ENCODE measurements at places on chromosomes 1 and 21.

GRCh38 chr1:220251272-220251671, 21.0 kb downstream of the RAB3GAP2 start:
- no peak for DNase-seq

DNA sequence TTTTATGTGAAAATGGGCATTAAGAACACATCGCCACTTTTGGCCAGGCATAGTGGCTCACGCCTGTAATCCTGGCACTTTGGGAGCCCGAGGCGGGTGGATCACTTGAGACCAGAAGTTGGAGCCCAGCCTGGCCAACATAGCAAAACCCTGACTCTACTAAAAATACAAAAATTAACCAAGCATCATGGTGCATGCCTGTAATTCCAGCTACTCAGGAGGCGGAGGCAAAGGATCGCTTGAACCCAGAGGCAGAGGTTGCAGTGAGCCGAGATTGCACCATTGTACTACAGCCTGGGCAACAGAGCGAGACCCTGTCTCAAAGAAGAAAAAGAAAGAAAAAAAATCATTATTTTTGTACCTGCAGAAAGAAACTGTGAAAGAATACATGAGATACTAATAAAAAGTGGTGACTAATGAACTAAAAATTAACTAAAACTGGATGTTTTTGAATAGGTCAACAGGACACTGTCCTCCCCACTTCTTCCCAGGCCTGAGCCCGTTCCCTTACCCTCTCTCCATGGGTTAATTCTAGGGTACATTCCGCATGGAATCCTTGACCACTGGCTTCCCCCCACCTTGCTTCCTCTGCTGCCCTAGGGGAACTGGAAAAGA, 8.3 kb upstream of the TINAGL1 start:
- no peak for DNase-seq

GRCh38 chr1:193549081-193549480, 362.7 kb upstream of the B3GALT2 start:
- DNase-seq, result no peak

- DNase-seq, result no peak
Measured at GRCh38 chr1:28966617-28967016, 52.2 kb downstream of the EPB41 start.

GRCh38 chr1:31831397-31832378, 15.9 kb upstream of the SPOCD1 start:
- DNase-seq, result no peak

DNA sequence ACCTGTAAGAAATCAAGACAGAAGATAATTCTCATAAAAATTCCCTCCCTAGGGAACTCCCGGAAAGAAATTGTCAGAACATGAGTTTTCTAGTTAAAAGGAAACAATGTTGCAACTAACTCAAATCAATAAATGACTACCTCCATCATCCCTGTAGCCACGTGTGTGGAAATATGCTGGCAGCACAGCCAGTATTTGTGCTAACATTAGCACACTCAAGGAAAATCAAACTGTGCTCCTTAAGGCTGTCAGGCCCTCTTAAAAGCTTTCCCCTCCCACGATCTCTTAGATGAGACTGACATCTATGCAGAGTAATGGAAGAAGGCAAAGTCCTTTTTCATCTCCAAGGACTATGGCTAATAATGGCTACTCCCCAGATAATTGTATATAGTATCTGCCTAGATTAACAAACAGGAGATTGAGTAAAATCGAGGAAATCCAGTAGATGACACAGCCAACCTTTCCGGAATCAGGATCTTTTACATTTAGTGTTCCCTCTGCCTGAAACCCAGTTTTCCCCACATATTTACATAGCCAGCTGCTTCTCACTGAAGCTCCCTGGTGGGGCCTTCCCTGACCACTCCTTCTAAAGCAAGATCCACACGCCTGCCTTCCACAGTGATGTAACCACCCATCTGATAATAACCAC, 50.9 kb upstream of the NR5A2 start:
- DNase-seq, result no peak

DNA sequence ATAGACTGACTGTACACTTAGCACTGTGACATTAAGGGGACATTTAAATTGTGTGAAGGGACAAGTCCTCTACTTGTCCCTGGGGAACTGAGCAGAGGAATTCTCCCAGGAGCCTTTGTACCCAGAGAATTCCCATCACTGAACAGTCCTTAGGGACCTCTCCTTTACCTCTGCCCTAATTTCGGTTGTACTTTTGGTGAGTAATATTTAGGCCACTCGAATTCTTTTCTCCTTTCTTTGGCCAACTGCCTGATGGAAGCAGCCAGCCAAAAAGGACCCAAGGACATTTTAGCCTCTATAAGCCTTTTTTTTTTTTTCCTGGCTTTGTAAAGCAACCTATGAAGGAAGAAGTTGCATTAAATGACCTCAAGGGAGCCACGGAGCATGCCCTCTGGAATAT, 71.5 kb downstream of the NR5A2 start:
- DNase-seq, result no peak

DNA sequence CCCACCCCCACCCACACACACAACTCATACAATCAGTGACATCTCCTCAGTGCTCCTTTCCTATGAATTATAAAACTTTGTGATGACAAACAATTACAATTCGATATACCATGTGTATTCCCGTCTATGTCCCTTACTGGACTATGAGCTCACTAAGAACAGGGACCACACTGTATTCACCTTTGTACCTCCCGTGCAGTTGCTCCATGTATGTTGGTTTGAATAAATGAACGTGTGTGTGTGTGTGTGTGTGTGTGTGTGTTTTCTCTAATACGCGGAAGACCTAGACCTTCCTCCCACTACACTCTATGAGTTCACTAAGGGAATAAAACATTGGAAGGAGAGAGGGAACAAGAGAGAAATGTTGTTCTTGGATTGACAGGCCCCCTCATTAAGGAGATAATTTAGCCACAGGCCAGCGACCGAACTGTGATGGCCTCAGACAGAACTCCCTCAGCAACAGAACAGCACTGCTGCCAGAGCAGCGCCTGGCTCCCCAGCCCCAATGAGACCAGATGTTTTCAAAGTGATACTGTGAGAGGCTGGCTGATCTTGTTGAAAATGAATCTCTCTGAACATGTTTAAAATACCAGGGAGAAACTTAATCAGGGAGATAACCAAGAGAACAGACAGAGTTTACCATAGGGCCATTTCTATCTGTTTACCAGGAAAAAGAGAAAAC, 21.7 kb downstream of the BCAR3 start:
- DNase-seq, result no peak

- no peak for DNase-seq
Measured at GRCh38 chr1:219391297-219391696, 217.6 kb downstream of the LYPLAL1 start.

DNA sequence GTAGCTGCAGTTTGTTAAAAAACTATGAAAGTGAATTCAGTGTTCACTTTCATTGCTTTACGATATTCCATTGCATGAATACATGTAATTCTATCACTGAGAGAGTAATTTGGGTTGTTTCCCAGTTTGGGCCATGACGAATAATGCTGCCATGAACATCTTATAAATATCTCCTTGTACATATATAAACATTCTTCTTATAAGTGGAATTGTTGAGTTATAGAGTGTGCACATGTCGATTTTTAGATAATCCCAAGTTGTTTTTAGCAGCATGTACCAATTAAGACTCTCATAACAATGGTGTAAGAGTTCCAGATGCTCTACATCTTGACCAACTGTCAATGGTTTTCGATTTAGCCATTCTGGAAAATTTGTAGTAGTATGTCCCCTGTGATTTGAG, 40.9 kb downstream of the ALG6 start:
- DNase-seq, result no peak

Measured in activated CD4-positive, CD25-positive, alpha-beta regulatory T cell (primary cell).